Stimulated activated CD8-positive, alpha-beta memory T cell treated with anti-CD3 and anti-CD28 coated beads, Interleukin-7, amount 100 ng/mL, for 24 hours (primary cell): ENCODE measurements at places on chromosomes 7 and 10.
A peak's percentile ranks its signal among the peaks of the same experiment; 100 is the strongest.

DNA sequence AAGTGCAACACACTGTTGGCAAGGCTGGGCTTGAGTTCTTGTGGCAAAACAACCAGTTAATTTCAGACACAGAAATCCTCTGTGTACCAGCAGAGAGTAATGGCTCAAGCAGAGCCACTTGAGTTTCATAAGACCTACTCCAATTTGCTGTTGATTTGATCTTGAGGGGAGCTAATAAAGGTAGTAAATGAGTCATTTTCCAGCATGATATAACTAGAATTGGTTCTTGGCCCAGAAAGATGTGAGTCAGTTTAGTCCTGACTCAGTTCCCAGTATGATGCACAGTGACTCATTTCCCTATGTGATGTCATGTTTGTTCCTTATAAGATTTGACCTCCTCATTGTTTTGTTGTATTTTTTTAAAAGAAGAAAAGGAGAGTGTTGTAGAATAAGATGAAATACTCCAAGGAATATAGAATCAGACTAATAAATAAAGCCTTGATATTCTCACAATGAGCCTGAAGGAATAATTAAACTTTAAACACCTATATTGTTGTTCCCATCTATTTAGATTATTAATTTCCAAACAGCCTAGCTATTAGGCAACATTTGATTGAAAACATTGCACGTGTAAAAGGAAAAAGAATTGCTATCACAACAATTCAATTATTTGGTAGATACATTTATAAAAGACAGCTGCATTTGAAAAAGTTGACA is 186.2 kb downstream of the REEP3 start:
- DNase-seq, result no peak

DNA sequence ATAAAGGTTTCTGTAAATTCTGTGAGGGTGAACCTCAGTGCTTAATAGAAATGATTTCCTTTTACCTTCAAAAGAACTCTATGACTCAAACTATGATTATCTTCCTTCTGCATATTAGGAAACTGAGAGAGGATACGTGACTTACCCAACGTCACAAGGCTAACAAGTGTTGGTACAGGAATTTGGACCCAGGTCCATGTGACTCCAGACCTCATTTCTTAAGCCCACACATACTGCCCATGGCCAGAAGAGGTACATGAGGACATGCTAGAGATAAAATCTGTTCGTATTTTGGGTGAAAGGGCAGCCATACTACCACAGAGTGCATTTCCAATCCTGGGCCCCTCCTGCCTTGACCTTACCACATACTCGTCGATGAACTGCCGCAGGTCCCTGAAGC is 61.5 kb upstream of the TM9SF3 start:
- no peak for DNase-seq

GRCh38 chr10:90327611-90328010 is 530.2 kb downstream of the HTR7 start:
- DNase-seq, result no peak

- no peak for DNase-seq
Observed at GRCh38 chr7:159093351-159093971, 51.2 kb downstream of the VIPR2 start.

- DNase-seq, result peak; percentile 41
Observed at GRCh38 chr10:44310762-44311562, 73.9 kb downstream of the CXCL12 start.

DNA sequence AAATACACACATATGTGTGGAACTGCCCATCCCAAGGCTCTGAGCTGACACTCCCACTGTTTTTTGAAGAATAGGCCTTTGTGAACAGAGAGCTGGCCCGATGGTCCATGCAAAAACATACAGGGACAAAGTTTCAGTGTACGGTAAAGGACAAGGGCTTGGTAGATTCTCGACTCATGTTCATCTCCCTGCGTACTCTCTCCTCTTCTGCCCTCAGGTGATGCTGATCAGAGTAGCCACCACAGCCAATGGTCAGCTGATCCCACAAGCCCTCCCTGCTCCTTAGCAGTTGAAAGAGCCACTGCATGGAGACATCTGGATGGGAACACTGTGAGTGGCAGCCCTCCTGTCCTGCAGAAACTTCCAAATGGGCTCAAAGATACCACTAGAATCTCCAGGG is 23.1 kb upstream of the C10orf71 start:
- DNase-seq, result no peak

- DNase-seq, result no peak
Observed at GRCh38 chr10:62584731-62585130, 210.6 kb downstream of the ZNF365 start.

DNA sequence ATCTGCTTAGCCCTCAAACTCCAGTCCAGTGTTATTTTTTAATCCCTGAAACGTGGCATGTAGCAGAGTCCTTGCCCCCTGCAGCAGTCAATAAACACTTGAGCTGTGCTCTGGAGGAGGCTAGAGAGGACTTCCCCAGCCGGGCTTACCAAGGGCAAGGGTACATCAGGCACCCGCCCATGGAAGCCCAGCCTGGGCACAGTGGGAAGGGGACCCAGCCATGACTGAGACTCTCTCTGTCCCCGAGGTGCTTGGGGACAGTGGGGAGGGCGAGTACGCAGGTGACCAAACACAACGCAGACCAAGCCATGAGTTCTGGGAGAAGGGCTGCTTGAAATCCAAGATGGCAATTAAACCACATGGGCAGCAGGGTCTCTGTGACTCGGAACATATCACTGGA is 45.2 kb downstream of the EBF3 start:
- DNase-seq, result no peak

- DNase-seq, result no peak
Observed at GRCh38 chr10:73828161-73828560, 16.8 kb upstream of the NDST2 start.

DNA sequence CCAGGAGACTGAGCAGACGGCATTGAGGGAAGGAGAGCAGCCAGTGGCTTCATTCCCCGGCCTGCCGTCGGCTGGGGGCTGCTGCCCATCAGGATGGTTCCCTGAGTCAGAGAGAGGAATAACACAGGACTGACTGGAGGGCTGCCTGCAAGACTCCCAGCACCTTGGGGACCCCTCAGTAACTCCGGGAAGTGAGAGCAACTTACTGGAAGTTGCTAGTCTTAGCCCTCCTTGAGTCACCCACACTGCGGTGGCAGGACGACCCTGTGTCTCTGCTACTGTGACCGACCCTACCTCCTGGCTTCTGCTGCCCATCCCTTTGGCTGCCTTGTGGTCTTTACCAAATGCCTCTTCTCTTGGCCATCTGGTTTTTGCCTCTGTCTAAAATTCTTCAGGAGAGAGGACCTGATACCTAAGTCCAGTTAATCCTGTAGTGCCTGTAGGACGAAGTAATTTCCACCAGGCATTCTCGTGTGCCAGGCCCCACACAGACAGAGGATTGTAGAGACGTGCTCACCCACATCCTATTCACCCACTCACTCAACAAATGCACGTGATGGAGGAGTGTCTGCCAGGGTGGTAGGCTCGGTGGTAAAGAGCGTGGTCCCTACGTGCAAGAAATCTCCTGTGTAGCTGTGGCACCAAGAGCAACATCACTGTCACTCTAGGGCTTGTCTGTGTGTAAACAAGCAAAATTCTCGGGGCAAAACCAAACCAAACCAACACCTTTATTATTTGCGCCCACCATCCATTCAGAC is 156.5 kb downstream of the PRKCQ start:
- DNase-seq, result no peak

GRCh38 chr10:123398756-123399155 is 244.6 kb downstream of the BUB3 start:
- no peak for DNase-seq

GRCh38 chr7:80145780-80146422 is 11.3 kb downstream of the GNAI1 start:
- DNase-seq, result no peak

GRCh38 chr7:16320099-16320660 is 101.2 kb downstream of the CRPPA start:
- no peak for DNase-seq

- no peak for DNase-seq
Observed at GRCh38 chr10:116732573-116732972, 9.8 kb downstream of the HSPA12A start.

DNA sequence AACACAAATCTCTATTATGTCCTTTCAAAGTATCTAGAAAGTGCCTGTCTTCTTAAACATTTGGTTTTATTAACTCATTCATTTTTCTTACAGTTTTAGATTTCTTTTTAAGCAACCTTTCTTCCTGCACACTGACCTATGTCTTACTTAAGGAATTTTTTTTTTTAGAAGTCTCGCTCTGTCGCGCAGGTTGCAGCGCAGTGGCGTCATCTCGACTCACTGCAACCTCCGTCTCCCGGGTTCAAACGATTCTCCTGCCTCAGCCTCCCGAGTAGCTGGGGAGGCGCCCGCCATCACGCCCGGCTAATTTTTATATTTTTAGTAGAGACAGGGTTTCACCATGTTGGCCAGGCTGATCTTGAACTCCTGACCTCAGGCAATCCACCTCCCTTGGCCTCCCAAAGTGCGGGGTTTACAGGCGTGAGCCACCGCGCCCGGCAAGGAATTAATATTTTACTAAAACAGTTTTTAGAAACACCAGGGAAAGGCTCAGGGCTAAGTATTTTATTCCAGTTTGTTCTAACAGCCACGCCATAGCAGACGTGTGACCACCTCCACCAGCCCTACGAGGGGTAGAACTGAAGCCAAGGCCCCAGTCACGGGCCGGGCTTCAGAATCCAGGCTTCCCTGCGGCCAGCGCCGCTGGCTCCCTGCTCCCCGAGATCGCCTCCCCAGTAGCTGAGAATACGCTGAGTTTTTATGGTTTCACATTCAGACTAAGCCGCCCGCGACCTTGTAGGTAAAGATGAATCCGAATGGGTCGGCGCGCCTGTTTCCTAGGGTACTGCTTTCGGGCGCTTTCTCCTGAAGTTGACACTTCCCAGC is 941 bp upstream of the LUC7L2 start:
- DNase-seq, result no peak

- no peak for DNase-seq
Observed at GRCh38 chr7:114026486-114027089, 107.8 kb upstream of the PPP1R3A start.

DNA sequence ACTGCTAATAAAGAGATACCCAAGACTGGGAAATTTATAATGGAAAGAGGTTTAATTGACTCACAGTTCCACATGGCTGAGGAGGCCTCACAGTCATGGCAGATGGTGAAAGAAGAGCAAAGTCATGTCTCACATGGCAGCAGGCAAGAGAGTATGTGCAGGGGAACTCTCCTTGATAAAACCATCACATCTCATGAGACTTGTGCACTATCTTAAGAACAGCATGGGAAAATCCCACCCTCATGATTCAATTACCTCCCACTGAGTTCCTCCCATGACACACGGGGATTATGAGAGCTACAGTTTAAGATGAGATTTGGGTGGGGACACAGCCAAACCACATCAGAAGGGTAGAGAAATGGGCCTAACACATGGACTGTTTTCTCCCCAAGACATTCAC is 156.3 kb downstream of the CCDC71L start:
- no peak for DNase-seq

DNA sequence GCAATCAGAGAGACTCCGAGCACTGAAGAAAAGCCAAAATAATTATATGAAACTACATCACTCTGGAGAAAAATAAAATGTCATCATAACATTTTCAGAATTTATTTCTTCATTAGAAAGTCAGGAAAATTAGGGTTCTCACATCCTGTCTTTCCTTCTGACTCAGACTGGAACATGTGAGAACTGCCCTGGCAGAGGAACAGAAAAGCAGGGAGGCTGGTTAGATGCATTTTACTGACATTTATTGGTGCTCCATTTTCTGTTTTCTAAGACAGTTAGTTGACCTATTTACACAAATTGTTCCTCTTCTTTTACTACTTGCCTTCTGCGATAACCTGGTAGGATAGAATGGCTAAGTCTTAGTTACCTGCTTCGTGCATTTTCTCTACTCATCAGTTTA is 58.6 kb upstream of the ANK3 start:
- no peak for DNase-seq

DNA sequence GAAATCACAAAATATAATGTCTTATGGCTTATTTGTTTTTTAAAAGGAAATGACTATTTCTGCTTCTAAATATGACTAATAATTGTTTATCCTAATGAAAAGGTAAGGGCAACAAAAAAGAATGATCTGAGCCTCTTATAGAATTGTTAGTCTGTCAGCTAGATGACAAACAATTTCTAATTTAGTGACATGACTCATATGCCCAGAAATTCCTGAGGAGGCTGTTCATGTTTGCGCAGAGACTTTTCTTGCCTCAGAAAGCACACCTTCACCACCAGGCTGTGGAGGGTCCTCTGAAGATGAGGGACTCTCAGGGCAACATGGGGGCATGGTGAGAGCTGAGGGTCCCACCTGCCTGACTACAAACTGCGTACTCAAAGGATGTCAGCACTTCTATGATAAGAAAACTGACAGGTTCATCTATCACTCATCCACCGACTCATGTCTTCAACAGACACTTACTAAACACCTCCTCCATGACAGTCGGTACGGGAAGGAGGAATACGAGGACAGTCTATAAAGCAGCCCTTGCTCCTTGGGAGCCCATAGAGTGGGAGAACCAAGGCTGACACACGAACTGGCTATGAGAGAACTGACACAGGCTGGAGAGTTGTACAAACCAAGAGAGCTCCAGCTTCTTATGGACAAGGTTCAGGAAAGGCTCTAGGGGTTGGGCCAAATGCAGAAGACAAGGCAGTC is 102.0 kb downstream of the PKD1L1 start:
- DNase-seq, result no peak

GRCh38 chr7:17016402-17017010 is 134.7 kb upstream of the AGR3 start:
- no peak for DNase-seq

- DNase-seq, result no peak
Observed at GRCh38 chr7:65397730-65398142, 24.1 kb downstream of the ZNF92 start.

DNA sequence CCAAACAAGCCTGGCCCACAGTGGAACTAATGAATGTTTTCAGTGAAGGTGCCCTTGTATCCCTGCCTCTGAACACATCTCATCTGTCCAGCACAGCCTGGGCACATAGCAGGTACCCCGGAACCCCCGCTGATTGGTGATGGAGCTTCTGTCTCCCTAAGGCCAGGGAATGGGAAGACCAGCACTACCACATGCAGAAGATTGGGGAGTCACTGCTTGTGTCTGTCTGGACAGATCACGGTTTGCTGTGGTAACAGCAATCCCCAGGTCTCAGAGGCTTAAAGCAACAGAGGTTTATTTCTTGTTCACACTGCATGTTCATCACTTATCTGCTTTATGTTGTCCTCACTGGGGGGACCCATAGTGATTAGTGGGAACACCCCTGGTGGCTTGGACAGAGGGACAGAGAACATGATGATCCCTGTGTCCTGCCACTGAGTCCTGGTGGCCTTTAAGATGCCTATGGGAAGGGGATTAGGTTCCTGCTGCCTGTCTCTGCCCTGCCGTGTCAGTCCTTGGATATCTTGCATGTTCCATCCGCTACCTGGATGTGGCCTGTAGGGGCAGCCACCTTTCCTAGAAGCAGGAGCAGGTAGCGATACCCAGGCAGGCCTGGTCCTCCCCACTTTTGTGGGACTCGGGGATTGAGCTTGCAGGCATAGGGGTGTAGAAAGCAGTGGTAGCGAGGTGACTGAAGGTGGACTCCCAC is 3.6 kb downstream of the TSPAN14 start:
- DNase-seq, result no peak
